Sigmoid colon (tissue), 7 donors: ENCODE measurements at places on chromosomes 11 and 22. TPM values are rescaled to one million over a fixed set of nuclear protein-coding genes. Genes with fewer than 3 reads are reported as not detected.

NXPE2 gene
- total RNA-seq, result not detected

TIMM8B gene
- total RNA-seq, result 21.6 TPM

KMT2A gene
- total RNA-seq, result 93.9 TPM

SYT12 gene
- total RNA-seq, result not detected

MAPK11 gene
- 0.82 TPM for total RNA-seq

SHANK2 gene
- 43.8 TPM for total RNA-seq

SCN2B gene
- total RNA-seq, result 1.1 TPM

CHRM4 gene
- 3.6 TPM for total RNA-seq

C11orf91 gene
- not detected for total RNA-seq

KCTD14 gene
- total RNA-seq, result 4.5 TPM

SERPINH1 gene
- total RNA-seq, result 151 TPM

THRSP gene
- not detected for total RNA-seq

TMEM191B gene
- total RNA-seq, result not detected

PRG3 gene
- total RNA-seq, result not detected

LRP4 gene
- total RNA-seq, result 4.9 TPM

PKP3 gene
- total RNA-seq, result 0.71 TPM

BDNF gene
- total RNA-seq, result 0.49 TPM

DGCR6 gene
- total RNA-seq, result 1.9 TPM

SLC22A8 gene
- not detected for total RNA-seq

POU2AF3 gene
- total RNA-seq, result 4.7 TPM

IGLL5 gene
- 0.99 TPM for total RNA-seq

TSSK2 gene
- total RNA-seq, result not detected

B3GAT1 gene
- total RNA-seq, result not detected

CECR2 gene
- total RNA-seq, result 1.8 TPM

HEPN1 gene
- total RNA-seq, result not detected

ZNF214 gene
- total RNA-seq, result 2.5 TPM

UBE4A gene
- total RNA-seq, result 33.8 TPM

GRK2 gene
- total RNA-seq, result 37.7 TPM

AIFM3 gene
- total RNA-seq, result 0.66 TPM

OR8A1 gene
- not detected for total RNA-seq

GSTT2B gene
- total RNA-seq, result 0.71 TPM

GRIK4 gene
- 0.27 TPM for total RNA-seq

SCARF2 gene
- total RNA-seq, result 12.8 TPM

MMP8 gene
- not detected for total RNA-seq

POTEH gene
- total RNA-seq, result not detected
